Activated naive CD4-positive, alpha-beta T cell treated with anti-CD3 and anti-CD28 coated beads, Interleukin-2, amount 50 U/mL, for 72 hours (primary cell): ENCODE measurements at places on chromosomes 13 and 19. TPM values are rescaled to one million over a fixed set of nuclear protein-coding genes. Genes with fewer than 3 reads are reported as not detected.

The F2RL3 gene
- total RNA-seq: not detected

DNA sequence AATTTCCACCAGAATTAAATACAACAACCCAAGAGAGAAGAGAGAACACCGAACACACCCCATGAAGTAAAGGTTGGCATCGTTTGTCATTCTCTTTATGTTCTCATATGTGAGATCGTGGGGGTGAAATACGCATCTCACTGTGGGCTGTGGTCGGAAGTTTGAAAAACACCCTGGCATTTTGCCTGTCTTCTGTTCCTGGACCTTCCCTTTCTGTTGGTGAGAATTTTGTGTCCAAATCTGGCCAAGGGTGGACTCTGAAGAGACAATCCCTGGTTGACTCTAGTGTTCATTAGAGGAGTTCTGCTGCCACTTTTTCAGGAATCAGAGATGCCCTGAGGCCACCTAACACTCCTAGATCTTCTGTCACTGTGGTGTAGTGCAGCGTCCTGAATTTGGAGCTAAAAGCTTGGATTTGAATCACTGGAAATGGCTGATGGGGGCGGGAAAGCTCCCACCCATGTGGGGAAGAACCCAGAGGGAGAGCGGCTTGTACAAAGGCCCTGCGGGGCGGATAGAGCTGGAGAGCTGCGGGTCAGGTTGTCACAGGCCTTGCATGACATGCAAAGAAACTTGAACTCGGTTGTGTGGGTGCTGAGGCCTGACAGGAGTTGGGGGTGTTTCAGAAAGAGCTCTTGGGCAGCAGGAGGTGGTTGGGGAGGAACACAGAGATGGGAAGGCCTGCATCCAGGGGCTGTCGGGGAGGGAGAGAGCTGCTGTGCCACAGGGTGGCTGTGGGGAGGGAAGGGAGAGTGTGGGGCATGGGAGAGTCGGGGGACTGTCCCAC is 11.1 kb upstream of the SPATA13 start:
- no peak for DNase-seq

The COL4A2 gene
- total RNA-seq: 0.84 TPM

DNA sequence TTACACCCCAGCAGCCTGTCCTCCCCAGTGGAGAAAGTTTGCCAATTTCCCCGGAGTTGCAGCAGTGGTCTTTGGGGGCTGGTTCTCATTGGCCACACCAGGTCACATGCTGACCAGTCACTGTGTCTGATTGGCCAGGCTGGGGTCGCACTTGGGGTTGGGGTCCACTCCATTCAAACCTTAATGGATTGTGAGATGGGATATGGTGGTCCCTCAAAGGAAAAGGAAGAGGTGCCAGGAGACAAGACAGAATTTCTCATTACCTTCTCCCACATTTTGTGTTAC is 3.4 kb downstream of the PPM1N start:
- no peak for DNase-seq

The DENND1C gene
- total RNA-seq: 84.4 TPM
